ENCODE measurements at places on chromosomes 7 and 10. TPM values are rescaled to one million over a fixed set of nuclear protein-coding genes. Genes with fewer than 3 reads are reported as not detected.

Gene NUTM2E
- 0.65 TPM for total RNA-seq

DNA sequence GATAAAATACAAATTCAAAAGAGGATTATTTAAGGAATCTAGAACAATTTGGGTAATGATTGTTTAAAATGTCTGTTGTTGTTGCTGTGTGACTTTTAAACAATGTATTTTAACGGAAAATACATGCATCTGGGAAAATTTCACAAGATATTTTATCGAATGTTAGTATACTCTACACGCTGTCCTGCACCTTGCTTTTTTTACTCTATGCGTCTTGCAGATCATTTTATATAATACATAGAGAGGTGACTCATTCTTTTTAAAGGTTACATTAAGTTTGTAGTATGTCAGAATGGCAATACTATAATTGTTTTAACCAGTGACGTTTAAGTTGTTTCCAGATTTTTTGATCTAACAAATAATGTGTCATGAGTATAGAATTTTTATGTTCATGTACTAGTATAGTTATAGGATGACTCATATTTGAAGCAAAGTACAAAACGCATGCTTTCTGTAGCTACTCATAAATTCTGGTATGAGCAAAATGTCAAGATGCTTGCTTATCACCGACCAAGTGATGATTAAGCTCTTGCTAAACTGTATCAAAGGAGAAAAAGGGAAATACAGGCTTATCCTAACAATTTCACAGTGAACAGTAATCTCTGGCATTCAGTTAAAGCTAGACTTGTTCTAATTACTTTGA lies 4.9 kb downstream of the DKK1 start:
- DNase-seq = no peak

- no peak for DNase-seq
These were observed 258.1 kb upstream of the GRB10 start for GRCh38 chr7:51040787-51041186.

- no peak for DNase-seq
These were observed 293.1 kb upstream of the NRP1 start for GRCh38 chr10:33627611-33628010.

- no peak for DNase-seq
These were observed 72.4 kb upstream of the MKLN1 start for GRCh38 chr7:131255242-131255641.

DNA sequence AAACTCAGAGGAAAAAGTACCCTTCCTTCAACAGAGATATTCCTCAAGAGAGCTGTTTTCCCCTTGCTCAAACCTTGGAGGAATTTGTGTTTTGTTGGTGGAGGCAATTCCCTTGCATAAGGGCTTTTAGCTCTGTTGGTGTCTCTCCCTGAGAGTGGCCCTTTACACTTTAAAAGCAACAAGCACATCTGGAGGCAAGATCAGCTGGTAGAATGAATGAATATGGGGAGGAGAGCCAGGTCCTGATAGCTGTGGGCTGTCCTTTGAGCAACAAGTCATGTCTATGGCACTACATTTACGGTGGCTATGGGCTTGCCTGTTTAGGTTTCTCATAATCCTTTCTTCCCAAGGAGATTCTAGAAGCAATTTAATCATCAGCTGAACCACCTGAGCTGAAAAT lies 384.0 kb downstream of the SORCS3 start:
- DNase-seq = no peak

DNA sequence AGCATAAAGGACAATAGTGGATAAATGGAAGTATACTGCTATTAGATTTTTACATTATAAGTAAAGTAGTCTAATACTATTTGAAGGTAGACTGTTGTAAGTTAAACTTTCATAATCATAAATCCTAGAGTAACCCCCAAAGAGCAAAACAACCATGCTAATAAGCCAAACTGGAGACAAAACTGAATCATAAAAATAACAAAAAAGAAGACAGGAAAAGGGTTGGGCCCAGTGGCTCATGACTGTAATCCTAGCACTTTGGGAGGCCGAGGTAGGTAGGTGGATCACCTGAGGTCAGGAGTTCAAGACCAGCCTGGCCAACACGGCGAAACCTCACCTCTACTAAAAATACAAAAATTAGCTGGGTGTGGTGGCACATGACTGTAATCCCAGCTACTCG lies 9.7 kb downstream of the CACUL1 start:
- no peak for DNase-seq

Gene APBB1IP
- total RNA-seq = 22.9 TPM

DNA sequence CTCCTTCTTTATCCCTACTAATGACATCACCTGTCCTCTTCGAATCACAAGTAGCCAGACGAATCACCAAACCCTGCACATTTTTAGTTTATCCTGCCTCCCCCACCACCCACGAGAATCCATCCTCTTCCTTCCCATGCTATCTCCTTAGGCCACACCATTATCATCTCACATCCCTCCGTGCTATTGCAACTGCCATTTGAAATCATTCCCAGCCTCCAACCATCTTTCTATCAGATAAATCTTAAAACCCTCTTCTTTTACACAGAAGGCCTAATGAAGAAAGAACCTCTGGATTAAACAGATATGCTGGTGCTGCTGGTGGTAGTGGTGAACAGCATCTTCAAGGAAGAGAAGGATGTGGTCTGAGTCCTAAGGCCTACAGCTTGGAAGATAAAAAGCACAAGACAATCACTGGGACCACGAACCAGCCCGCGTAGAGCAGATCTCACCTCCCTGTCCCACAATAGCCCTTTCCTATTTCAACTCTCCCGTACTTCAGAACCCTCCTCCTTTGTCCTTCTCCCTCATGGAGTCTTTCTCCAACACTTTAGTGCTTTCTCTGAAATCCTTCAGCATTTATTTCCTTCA lies 403.1 kb downstream of the SFMBT2 start:
- no peak for DNase-seq

Gene PLPP4
- 0.72 TPM for total RNA-seq

- no peak for DNase-seq
These were observed 588.6 kb upstream of the LRRTM3 start for GRCh38 chr10:66337211-66337610.

DNA sequence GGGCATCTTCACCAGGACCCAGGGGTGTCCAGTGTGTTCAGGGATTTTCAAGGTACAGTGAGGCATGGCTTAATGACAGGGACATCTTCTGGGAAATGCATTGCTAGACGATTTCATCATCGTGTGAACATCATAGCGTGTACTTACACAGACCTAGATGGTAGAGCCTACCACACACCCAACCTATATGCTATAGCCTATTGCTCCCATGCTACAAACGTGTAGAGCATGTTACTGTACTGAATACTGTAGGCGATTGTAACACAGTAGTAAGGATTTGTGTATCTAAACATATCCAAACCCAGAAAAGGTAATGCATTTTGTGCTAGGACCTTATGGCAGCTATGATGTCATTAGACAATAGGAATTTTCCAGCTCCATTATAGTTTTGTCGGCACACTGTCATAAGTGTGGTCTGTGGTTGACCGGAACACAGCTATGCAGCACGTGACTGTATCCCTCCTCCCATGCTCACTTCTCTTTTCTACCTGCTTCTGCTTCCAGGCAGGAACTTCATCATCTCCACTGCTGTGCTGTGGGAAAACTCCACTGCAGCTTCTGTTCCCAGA lies 416.2 kb upstream of the NFE2L3 start:
- DNase-seq = no peak

Gene PCLO
- 5.7 TPM for total RNA-seq

GRCh38 chr7:130272381-130273080 lies 5.9 kb downstream of the CPA2 start:
- DNase-seq = no peak

DNA sequence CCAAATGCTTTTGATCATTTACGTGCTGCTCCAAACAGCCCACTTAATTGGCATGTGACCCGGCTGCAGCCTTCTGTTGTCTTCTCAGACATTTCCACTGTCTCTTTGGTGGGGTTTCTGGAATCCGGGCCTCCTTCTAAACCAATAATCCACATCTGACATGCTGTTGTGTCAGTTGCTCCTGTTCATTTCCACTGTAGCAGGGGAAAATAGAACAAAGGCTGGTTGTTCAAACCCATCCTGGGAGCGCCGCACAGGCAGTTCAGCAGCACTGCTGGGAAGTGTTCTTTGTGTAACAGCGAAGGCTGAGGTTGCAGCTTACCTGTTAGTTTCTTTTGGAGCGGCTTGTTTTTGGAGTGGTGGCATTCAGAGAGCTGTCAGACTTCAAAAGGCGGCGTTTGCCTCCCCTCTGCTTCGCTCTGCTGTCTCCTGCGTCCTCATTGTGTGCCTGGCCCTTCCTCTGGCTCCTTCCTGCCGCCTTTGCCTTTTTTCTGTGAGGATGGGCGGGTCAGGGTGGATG lies 149.4 kb downstream of the SNX10 start:
- no peak for DNase-seq
